ENCODE measurements at places on chromosomes 7 and 10. TPM values are rescaled to one million over a fixed set of nuclear protein-coding genes. Genes with fewer than 3 reads are reported as not detected.
A peak's percentile ranks its signal among the peaks of the same experiment; 100 is the strongest.

DNA sequence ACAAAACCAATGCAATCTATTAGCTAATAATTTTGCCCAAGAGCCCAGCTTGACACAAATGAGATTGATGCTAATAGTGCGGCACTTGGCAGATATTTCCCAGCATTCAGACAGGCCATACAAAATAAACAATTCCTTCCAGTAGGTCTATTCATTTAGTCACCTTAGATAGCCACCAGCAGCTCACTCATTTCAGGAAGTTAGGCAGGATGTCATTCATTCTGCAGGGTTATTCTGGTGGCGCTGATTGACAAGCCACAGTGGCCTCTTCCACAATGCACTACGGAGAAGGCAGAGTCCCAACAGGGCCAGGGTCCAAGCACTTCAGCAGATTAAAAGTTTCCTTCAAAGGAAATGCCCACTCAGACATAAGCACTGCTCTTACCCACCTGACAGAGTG lies 55.8 kb downstream of the PIK3AP1 start:
- DNase-seq: no peak

DNA sequence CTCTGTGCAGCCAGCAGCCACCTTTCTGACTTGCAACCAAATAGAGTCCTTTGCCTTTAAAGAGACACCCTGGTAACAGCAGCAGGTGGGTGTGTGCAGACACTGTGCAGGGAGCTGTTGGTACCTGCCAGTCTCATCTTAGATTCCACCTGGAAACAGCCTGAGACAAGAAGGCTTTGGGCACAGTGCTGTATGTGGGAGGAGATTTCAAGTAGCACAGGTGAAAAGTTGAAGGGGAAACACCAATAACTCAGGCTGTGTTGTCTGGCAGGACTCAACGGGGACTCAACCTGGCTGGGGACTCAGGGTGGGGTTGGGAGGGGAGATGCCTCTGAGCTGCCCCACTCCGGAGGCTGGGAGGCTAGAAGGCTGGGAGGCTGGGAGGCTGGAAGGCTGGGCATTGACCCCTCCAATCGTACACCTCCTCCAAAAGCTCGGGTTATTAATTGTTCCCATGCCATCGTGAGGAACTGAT lies 6.7 kb downstream of the CPXM2 start:
- DNase-seq: no peak

DNA sequence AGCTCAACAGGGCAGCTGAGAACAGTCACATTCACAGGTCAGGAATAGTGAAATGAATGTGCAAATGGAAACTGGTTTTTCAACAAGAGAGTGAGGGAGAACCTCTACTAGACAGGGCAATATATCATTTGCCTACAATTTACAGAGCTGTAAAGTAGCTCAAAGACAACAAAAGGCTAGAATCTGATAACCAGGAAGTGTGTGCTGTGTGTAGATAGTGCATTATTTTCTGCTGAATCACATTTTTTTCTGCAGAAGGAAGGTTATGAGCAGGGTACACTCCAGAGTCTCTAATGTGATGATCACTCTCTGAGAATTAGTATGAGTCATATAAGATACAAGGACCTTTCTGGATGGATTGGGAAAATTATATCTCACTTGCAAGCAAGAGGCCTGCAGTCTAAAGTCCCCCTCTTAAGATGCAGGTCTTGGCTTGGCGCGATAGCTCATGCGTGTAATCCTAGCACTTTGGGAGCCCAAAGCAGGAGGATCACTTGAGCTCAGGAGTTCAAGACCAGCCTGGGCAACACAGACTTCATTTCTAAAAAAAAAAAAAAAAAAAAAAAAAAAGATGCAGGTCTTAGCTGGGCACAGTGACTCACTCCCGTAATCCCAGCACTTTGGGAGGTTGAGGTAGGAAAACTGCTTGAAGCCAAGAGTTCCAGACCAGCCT lies 59.9 kb upstream of the COBL start:
- DNase-seq: peak; percentile 71

GRCh38 chr10:105288026-105288425 lies 646.9 kb downstream of the SORCS3 start:
- no peak for DNase-seq

The OR2A5 gene
- total RNA-seq: not detected

DNA sequence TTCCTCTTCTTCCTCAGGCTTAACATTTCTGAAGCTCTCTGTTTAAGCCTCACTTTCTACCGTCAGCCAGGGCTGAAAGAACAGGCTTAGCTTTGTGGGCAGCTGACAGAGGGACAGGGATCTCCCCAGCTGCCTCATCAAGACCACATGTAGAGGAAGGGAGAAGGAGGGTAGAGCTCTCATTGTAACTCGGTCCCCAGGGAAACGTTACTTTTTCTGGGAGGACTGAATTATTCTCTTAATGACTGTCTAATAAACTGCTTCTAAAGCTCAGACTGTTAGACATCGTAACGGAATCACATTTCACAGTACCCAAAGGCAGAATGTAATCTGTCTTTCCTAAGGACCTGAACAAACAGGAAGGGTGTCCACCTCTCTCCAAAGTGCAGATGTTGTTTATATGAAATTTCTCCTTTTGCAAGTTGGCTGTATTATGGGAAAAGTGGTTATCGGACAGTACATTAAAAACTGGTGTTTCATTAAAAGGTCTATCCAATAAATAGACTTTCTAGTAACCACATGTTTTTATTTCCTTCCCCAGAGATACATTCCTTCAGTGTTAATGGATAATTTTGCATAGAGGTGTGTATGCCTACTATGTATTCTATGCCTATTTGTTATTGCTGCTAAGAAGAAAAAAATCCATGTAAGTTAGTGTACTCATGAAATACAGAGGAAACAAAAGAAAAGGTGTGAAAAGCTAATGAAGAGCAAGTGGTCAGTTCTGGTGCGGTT lies 144.2 kb downstream of the CTTNBP2 start:
- DNase-seq: peak; percentile 35

GRCh38 chr7:38902449-38902848 lies 6.5 kb downstream of the VPS41 start:
- DNase-seq: no peak

DNA sequence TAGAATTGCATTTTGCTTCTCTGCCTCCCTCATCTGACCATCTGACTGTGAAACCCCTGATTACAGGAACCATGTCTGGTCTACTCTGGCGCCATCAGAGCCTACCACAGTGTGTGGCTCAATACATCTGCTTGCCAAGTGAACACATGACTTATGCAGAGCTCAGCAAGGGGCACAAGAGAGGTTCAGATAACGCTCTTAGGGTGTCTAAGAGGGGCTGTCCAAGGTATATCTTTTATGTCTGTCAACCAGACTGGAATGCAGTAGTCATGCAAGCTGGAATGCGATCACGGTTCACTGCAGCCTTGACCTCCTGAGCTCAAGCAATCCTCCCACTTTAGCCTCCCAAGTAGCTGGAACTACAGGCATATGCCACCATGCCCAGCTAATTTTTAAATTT lies 10.3 kb upstream of the RRP12 start:
- no peak for DNase-seq

DNA sequence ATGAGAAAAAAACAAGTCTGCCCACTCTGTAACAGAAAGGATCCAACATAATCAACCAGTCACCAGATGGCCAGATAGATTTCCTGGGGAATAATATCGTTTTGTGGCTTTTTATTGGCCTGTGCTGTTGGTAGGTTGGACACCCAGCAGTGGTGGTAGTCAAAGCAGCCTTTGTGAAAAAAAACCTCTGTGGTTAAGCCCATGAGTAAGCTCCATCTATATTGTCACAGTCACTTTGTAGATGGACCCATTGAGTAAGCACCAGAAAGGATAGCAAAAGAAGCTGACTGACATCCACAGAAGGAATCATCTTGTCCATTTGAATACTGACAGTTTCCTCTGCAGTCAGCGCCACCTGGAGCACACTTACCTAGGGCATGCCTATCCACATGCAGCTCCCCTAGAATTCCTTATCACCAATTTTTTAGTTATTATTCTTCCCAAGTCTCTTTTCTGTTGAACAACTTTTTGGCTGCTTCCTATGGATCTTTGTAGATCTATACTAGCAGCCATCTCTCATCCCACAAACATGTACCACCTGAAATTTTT lies 96.9 kb downstream of the IQUB start:
- peak; percentile 67 for DNase-seq

The SPACDR gene
- total RNA-seq: not detected

The CDK1 gene
- 183 TPM for total RNA-seq

DNA sequence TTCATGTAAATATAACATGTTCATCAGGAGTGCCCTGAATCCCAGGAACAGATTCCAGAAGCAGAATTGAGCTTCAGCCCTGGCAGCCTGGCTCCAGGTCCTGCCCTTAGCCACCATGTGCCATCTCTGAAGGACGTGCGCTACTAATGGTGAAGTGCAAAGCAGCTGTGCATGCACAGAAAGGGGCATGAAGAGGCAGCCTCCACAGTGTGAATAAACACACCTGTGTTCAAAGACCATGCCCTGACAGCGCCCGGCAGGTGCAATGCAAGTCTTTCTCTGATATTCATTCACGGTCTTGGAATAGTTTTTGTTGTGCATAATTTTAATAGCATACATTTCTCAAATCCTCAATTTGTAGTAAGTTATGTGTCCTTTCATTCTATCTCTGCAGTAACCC lies 250.4 kb upstream of the TCERG1L start:
- no peak for DNase-seq

- DNase-seq: no peak
Observed at GRCh38 chr7:7869651-7870050, 98.9 kb upstream of the GLCCI1 start.

GRCh38 chr7:82511542-82511941 lies 68.0 kb upstream of the CACNA2D1 start:
- DNase-seq: no peak

GRCh38 chr7:143886826-143887477 lies 15.0 kb downstream of the TCAF1 start:
- no peak for DNase-seq

DNA sequence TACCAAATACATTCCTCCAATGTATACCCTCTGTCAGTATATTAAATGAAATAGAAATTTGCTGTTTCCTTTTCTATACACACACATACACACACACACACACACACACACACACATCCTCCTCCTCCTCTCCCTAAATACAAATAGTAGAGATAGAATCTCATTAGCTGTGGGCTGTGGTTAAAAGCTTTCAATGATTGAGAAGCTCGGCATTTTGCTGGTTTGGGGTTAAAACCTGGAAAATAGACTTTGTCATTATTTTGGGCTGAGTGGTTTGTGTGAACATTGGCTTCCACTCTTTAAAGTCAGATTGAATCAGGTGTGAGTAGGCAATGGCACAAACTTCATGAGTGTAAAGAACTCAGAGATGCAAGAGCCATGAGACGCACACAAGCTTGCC lies 596.0 kb downstream of the XPNPEP1 start:
- peak; percentile 36 for DNase-seq

DNA sequence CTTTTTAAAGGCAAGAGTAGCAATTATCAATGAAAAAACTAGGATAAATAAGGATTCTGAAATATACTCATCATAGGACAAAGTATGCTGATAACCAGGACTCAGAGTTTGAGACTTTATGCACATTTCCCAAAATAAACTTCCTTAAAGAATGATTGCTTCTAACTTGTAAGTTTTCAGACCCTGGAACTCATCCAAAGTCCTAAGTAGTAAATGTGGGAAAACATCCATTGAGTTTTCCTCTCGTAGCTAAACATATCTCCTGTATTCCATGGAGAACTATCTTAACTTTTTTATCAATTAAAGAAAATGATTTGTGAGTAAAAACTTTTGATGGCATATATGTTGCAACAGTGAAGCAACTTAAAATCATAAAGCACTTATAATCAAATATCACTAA lies 285.2 kb upstream of the KLF6 start:
- DNase-seq: no peak

- DNase-seq: peak; percentile 41
Observed at GRCh38 chr10:4766454-4766853, 59.6 kb upstream of the AKR1E2 start.

DNA sequence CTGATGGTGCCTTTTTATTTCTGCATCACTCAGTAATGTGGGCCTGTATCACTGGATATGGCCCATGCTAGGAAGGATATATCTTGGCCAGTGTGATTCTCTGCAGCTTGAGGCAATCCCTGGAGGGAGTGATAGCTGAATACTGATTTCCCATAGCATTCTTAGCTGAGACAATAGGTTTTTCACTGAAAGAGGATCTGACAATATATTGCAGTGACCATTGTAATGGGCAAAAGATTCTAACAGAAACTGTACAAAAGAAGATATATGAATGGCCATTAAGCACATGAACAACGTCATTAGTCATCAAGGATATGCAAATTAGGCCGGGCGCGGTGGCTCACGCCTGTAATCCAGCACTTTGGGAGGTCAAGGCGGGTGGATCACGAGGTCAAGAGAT lies 117.8 kb downstream of the KAT6B start:
- no peak for DNase-seq

- DNase-seq: no peak
Observed at GRCh38 chr10:18860186-18860585, 188.4 kb upstream of the MALRD1 start.

DNA sequence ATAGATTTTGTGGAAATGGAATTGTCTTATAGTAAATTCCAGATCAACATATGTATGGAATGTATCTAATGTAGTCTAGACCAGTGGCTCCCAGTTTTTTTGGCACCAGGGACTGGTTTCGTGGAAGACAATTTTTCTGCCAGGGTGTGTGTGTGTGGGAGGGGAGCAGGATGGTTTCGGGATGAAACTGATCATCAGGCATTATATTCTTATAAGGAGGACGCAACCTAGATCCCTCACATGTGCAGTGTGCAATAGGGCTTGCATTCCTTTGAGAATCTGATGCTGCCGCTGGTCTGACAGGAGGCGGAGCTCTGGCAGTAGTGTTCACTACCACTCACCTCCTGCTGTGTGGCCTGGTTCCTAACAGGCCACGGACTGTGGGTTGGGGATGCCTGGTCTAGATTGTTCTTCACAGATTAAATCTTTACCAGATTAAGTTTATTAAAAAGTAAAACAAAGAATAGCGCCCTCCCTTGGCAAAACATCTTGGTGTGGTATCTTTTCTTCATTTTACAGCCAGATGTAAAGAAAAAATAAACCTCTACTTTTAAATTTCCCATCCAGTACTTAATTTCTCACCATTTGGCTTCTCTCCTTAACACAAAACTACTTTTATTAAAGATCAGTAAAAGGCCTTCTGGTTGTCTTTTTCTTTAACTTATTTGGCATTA lies 48.4 kb downstream of the SEPTIN7 start:
- peak; percentile 8 for DNase-seq

GRCh38 chr7:113491305-113491704 lies 373.0 kb upstream of the SMIM30 start:
- DNase-seq: no peak

GRCh38 chr10:86856156-86856555 lies 99.7 kb downstream of the BMPR1A start:
- DNase-seq: no peak

The SYCE1 gene
- total RNA-seq: not detected

DNA sequence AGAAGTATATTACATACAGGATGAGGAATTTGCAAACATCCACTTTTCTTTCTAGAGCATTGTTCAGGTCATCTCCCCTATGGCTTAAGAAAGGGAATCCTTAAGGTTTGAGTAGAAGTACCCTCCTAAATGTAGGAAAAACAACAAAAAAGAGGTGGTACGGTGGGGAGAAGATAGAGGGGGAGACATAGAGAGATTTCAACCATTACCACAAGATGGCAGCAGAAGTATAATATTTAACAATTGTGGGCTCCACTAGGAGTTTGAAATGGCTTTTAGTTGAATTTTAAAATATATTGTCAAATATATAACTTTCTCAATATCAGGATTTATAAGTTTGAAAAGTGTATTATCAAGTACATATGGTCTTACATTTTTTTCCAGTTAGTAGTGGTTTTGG lies 72.7 kb upstream of the PRKG1 start:
- peak; percentile 33 for DNase-seq

Measured in LHCN-M2 (cell line).